WTC11 (cell line): ENCODE measurements at places on chromosomes 6 and 20.

GRCh38 chr6:53828215-53828614 is 33.4 kb downstream of the LRRC1 start:
- H3K4me1 ChIP-seq: peaks cover 63% of the 10 kb centered on the region
- no peaks in the 10 kb centered on the region for H3K27me3 ChIP-seq
- H3K4me3 ChIP-seq: no peak overlapping the region
- H3K36me3 ChIP-seq: no peaks in the 10 kb centered on the region
- no peak for DNase-seq

DNA sequence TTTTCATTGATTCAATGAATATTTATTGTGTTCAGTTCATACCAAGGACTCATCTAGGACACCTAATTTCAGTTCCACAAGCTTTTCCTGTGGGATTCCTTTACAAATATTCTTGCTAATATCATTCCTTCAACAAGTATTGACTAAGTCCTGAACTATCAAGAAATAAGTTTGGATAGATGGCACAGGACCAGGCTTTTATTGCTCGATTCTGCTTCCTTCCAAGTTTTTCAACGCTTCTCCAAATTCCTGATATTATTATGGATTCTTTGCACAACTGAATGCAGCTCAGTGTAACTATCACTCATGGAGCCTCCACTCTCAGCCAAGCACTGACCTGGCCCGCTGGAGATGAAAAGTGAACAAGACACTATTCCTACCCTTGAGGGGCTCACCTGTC is 32.7 kb upstream of the COL21A1 start:
- no peak for DNase-seq
- peaks cover 16% of the 10 kb centered on the region for H3K4me1 ChIP-seq

DNA sequence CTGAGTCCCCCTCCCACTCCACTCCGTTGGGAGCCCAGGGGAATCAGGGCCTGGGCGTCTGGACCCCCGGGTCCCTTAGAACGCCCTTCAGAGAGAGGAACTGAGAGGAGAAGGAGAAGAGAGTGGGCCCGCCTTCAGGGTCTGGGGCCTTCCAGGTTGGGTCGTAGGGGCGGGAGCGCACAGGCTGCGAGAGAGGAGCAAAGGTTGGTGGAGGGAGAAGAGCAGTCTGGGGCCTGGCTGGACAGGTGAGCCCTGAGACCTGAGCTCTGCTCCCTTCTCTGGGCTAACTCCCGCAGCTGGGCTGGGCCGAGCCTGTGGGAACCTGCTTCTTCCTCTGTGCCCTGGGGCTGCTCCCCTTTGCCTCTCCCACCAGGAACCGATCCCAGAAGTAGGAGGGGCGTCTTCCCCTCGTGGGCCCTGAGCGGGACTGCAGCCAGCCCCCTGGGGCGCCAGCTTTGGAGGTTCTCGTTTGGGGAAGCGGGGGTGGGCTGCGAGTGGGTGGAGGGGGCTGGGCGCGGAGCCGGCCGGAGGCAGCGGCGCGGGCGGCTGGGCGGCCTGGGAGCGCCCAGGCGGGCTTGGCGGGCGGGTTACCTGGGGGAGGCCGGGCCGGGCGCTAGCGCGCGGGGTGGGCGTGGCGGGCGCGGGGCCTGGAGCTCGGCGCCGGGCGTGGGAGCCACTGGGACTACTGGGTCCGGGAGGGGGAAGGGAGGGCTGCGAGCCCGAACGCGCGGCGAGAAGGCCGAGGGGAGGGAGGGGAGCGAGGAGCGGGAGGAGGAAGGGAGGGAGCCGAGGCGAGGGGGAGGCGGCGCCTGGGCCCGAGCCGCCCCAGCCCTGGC is at the start of gene DDR1:
Gene DDR1 (plus strand): TSS at position 835 of the 836 bp plus-strand sequence. CDS start 4,211 bp downstream, outside the sequence.
- DNase-seq: peak; percentile 58
- H3K36me3 ChIP-seq: peaks cover 5% of the 10 kb centered on the region; the same call in 1 of the 2 replicates
- no peaks in the 10 kb centered on the region for H3K27me3 ChIP-seq
- H3K27ac ChIP-seq: peak within 1 kb of the TSS; percentile 99

GRCh38 chr6:21157186-21157929 is 436.2 kb upstream of the SOX4 start:
- H3K27ac ChIP-seq: no peak overlapping the region; the same call in 1 of the 2 replicates
- 0 out of 2 replicates have a peak, but pooled peaks cover 2% of the 10 kb centered on the region for H3K36me3 ChIP-seq
- no peak overlapping the region for H3K4me3 ChIP-seq

- H3K4me1 ChIP-seq: peaks cover 13% of the 10 kb centered on the region
- H3K27me3 ChIP-seq: no peaks in the 10 kb centered on the region
- H3K36me3 ChIP-seq: no peaks in the 10 kb centered on the region
- H3K27ac ChIP-seq: no peak overlapping the region
Measured at GRCh38 chr6:147741389-147741788, 232.9 kb downstream of the SAMD5 start.

DNA sequence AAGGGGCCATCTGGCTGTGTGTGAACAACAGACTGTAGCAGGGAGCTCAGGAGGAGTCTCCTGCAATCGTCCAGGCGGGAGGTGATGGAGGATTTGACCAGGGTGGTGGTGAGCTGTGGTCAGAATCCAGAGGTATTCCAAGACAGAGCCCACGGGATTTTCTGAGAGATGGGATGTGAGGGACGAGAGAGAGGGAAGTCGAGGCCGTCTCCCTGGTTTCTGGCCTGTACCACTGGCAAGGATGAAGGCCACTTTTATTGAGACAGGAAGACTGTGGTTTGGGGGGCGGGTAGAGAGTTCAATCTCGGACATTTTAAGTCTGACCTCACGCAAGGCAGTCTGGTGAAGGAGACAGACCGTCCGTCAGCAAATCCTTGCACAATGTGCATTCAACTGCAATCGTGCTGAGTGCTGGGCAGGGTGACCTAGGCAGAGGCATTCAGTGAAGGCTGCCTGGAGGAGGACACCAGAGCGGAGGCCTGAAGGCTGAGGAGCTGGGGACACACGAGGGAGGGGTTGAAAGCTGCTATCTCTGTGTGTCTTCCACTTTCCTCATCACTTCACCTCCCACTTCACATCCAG is 53.9 kb downstream of the PREX1 start:
- no peak for DNase-seq
- H3K27ac ChIP-seq: no peak overlapping the region; the same call in 1 of the 2 replicates
- H3K27me3 ChIP-seq: peaks cover 6% of the 10 kb centered on the region; the same call in 1 of the 2 replicates
- peaks cover 14% of the 10 kb centered on the region for H3K36me3 ChIP-seq
- H3K4me3 ChIP-seq: no peak overlapping the region

GRCh38 chr6:105432797-105433196 is 29.9 kb upstream of the PREP start:
- H3K27me3 ChIP-seq: no peaks in the 10 kb centered on the region
- no peak for DNase-seq
- no peaks in the 10 kb centered on the region for H3K36me3 ChIP-seq
- peaks cover 11% of the 10 kb centered on the region for H3K4me1 ChIP-seq
- H3K4me3 ChIP-seq: no peak overlapping the region
- no peak overlapping the region for H3K27ac ChIP-seq

DNA sequence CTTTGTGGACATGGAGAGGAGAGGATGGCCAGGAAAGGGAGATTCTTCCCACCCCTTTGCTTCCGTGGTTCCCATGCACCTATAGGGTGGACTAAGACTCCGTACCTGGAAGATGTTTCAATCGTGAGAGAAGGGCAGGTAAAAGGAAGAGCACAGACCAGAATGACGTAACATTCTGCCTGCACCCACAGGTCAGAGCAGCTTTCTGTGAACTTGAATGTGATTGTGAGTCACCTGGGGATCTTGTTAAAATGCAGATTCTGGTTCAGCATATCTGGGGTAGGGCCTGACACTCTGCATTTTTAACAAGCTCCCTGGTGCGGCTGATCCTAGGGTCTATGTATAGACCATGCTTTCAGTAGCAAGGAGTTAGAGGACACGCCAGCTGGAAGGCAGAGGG is 164.1 kb upstream of the SGK1 start:
- H3K4me3 ChIP-seq: no peak overlapping the region
- peaks cover 14% of the 10 kb centered on the region for H3K4me1 ChIP-seq
- no peak for DNase-seq

DNA sequence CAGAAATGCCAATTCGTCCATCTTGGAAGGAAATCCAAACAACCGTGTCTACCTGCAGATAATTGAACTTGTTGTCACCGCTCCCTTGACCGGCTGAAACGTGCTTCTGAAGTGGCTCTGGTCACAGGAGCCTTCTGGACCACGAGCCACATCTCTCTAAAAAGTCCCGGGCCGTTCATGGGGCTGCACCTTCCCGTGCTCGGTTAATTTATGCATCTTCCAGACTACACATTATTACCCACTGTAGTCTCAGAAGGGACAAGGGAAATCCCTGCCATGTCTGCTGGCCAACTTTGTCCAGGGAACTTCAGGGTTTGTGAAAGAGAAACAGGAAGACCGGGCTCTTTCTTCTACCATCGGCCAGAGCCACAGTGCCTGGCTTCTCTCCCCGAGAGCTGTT is 63.4 kb upstream of the MPC1 start:
- H3K4me3 ChIP-seq: no peak overlapping the region
- H3K27me3 ChIP-seq: no peaks in the 10 kb centered on the region
- H3K36me3 ChIP-seq: peaks cover 20% of the 10 kb centered on the region; the same call in 1 of the 2 replicates

GRCh38 chr6:41588111-41588510 is 41.9 kb downstream of the FOXP4 start:
- peaks cover 5% of the 10 kb centered on the region; the same call in 1 of the 2 replicates for H3K27me3 ChIP-seq
- DNase-seq: no peak
- peaks cover 4% of the 10 kb centered on the region; the same call in 1 of the 2 replicates for H3K36me3 ChIP-seq
- H3K4me3 ChIP-seq: no peak overlapping the region

DNA sequence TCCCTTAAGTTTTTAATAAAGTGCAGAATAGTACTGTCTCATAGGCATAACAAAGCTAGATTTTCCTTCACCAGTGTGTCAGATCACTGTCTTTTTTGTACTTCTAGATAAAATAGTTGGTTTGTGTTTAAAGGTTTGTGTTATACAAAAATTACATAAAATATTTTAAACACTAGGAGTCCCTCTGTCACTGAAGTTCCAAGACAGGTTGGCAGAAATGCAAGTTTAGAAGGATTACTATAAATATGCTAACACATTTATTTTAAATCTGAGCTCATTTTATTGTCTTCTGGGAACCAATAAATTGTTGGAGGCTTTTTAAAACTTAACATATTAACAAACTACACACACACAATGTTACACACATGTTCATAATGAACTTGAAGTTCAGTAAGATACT is 30.8 kb upstream of the RUNX2 start:
- no peak overlapping the region for H3K4me3 ChIP-seq
- no peak for DNase-seq
- H3K36me3 ChIP-seq: peaks cover 2% of the 10 kb centered on the region; the same call in 1 of the 2 replicates

DNA sequence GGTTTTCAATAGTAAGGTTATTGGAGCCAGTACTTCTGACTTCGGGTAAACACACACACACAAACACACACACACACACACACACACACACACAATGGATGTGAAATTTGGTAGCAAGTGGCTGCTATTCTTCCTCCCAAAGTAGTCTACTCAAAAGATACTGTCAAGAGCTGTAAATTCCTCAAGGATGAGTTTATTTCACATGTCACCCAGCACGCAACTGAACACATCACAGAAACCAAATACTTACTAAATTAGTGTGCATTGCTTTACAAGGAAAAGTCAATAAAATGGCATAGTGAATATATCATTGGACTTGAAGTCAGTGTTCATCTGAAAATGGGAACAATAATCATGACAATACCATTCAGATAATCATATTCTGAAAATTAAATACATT is 32.9 kb downstream of the MMUT start:
- no peak overlapping the region for H3K27ac ChIP-seq
- H3K36me3 ChIP-seq: peaks cover 2% of the 10 kb centered on the region; the same call in 1 of the 2 replicates
- DNase-seq: no peak
- no peaks in the 10 kb centered on the region for H3K4me1 ChIP-seq
- H3K27me3 ChIP-seq: no peaks in the 10 kb centered on the region
- H3K4me3 ChIP-seq: no peak overlapping the region

- peaks cover 33% of the 10 kb centered on the region for H3K4me1 ChIP-seq
Measured at GRCh38 chr20:19993958-19994669, 23.0 kb upstream of the NAA20 start.

- DNase-seq: no peak
- H3K36me3 ChIP-seq: peaks cover 8% of the 10 kb centered on the region
Measured at GRCh38 chr20:19696620-19697019, 61.4 kb upstream of the RIN2 start.

DNA sequence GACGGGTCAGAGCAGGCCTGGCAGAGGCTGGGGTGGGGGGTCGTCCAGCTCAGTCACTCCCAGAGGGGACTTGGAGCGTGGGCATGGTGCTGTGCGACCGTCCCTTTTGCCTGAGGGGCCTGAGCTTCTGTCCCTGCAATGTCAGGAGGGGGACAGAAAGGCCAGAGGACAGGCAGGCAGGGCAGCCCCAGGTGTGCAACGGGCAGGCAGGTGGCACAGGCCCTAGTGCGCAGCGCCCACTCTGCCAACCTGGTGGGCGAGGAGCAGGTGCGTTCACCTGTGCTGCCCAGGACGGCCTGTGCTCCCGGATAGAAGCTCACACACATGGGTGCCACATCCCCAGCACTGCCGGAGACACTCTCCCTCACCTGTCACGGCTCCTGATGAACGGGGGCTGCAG is 78.7 kb upstream of the SLCO4A1 start:
- no peak overlapping the region for H3K27ac ChIP-seq
- H3K27me3 ChIP-seq: no peaks in the 10 kb centered on the region
- H3K4me3 ChIP-seq: no peak overlapping the region
- H3K36me3 ChIP-seq: no peaks in the 10 kb centered on the region

- peaks cover 42% of the 10 kb centered on the region for H3K4me1 ChIP-seq
- H3K4me3 ChIP-seq: peak overlapping the region; percentile 30
- no peak overlapping the region for H3K27ac ChIP-seq
- H3K27me3 ChIP-seq: peaks cover 100% of the 10 kb centered on the region
Measured at GRCh38 chr20:25864326-25864962, 167.8 kb upstream of the ZNF337 start.

DNA sequence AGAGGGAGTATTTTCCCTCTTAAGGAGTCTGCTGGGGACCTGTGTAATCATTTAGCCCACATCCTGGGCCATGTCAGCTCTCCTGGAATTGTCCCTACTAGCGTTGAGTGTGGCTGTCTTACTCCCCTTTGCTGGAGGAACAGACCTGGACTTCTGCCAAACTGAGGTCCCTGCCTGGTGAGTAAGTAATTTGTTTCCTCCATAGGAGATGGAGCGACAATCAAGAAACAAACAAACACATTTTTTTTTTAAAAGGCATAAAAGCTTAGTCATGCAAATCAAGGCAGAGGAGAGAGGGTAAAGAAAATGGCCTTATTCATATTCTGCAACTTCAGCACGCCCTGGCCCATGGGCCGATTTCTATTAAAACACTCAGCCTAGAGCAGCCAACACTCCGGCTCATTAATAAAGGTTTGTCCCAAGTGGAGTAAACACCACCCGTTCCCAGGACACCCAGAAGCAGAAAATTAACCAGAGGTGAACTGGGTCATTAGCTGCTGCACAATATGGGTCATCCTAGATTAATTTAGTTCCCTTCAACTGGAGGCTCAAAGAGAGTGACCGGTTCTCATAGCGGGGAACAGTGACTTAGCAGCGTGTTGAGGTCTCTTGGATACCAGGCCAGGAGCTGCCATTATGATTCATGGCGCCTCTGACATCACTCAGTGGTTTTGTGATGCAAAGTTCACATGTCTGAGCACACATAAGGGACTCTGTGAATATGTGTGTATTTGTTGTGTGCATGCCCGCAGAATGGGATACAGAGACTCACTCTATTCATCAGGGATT is 165.0 kb upstream of the SULF2 start:
- no peak for DNase-seq
- no peak overlapping the region for H3K4me3 ChIP-seq
- H3K4me1 ChIP-seq: peaks cover 14% of the 10 kb centered on the region
- H3K36me3 ChIP-seq: no peaks in the 10 kb centered on the region
